Activated CD4-positive, alpha-beta T cell treated with anti-CD3 and anti-CD28 coated beads, Interleukin-2, amount 10 ng/mL, durations not matched to agents 7 days and 5 days (primary cell): ENCODE measurements at places on chromosomes 3 and 15. TPM values are rescaled to one million over a fixed set of nuclear protein-coding genes. Genes with fewer than 3 reads are reported as not detected.
A peak's percentile ranks its signal among the peaks of the same experiment; 100 is the strongest.

DNA sequence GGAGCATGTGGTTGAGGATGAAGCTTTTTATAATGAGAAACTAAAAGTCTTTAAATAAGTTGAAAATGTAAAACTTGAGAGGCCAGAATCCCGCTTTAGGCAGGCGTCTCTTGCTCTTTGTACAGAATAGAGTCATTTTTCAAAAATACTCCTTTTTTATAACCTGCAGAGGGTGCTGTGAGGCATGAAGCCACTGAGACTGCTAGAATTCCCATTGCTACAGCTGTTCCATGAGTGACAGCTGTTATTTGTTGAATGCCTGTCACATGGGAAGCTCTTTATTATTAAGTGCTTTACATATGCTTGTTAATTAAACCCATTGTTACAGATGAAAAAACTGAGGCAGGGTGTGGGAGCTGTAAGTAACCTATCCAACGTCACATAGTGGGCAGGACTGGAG, 18.5 kb downstream of the MINAR1 start:
- H3K27me3 ChIP-seq: peaks cover 2% of the 10 kb centered on the region
- DNase-seq: no peak
- H3K36me3 ChIP-seq: no peaks in the 10 kb centered on the region

- no peak for DNase-seq
- H3K27ac ChIP-seq: no peak overlapping the region
- H3K27me3 ChIP-seq: peaks cover 1% of the 10 kb centered on the region
Measured at GRCh38 chr3:69527498-69527897, 141.6 kb upstream of the FRMD4B start.

- DNase-seq: no peak
- H3K4me1 ChIP-seq: no peaks in the 10 kb centered on the region
- peaks cover 7% of the 10 kb centered on the region for H3K27me3 ChIP-seq
- no peak overlapping the region for H3K4me3 ChIP-seq
- H3K27ac ChIP-seq: no peak overlapping the region
Measured at GRCh38 chr3:46662771-46663551, 30.5 kb downstream of the ALS2CL start.

- no peak within 1 kb of the TSS for H3K4me3 ChIP-seq
- H3K36me3 ChIP-seq: no peaks in the 10 kb centered on the region
- no peaks in the 10 kb centered on the region for H3K27me3 ChIP-seq
- no peak within 1 kb of the TSS for H3K27ac ChIP-seq
- H3K4me1 ChIP-seq: no peaks in the 10 kb centered on the region
Measured at GRCh38 chr15:81373775-81374395, at the start of gene TMC3. Gene TMC3, minus strand, starts transcription at chr15:81374213. Its CDS starts 136 bp downstream, at chr15:81374077.

DNA sequence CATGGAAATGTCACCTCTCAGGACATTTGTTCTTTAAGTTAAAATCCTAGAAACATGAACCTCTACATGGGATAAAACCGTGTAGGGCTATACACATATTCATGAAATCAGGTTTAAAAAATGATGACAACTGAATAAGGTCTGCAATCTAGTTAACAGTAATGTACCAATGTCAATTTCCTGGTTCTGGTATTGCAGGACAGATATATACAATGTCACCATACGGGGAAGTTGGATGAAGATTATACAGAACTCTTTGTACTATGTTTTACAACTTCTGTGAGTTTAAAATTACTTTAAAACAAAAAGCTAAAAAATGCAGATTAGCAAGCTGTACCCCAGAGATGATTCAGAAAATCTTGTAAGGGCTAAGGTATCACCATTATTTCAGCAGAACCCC, 6.7 kb downstream of the CNTN3 start:
- H3K4me3 ChIP-seq: no peak overlapping the region
- no peaks in the 10 kb centered on the region for H3K27me3 ChIP-seq
- H3K36me3 ChIP-seq: no peaks in the 10 kb centered on the region
- no peak for DNase-seq

GRCh38 chr15:22951381-22952280, 28.5 kb downstream of the CYFIP1 start:
- H3K36me3 ChIP-seq: no peaks in the 10 kb centered on the region
- no peak overlapping the region for H3K4me3 ChIP-seq
- DNase-seq: no peak
- peaks cover 11% of the 10 kb centered on the region for H3K4me1 ChIP-seq
- H3K27me3 ChIP-seq: peaks cover 8% of the 10 kb centered on the region

DNA sequence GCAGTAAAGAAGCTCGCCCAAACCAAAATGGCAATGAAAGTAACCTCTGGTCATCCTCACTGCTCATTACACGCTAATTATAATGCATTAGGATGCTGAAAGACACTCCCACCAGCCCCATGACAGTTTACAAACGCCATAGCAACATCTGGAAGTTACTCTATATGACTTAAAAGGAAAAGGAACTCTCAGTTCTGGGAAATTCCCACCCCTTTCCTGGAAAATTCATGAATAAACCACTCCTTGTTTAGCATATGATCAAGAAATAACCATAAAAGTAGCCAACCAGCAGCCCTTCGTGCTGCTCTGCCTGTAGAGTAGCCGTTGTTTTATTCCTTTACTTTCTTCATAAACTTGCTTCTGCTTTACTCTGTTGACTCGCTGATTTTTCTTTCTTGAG, 164.6 kb downstream of the SMAD6 start:
- H3K4me1 ChIP-seq: peaks cover 13% of the 10 kb centered on the region
- no peak for DNase-seq
- no peaks in the 10 kb centered on the region for H3K36me3 ChIP-seq
- H3K4me3 ChIP-seq: no peak overlapping the region

DNA sequence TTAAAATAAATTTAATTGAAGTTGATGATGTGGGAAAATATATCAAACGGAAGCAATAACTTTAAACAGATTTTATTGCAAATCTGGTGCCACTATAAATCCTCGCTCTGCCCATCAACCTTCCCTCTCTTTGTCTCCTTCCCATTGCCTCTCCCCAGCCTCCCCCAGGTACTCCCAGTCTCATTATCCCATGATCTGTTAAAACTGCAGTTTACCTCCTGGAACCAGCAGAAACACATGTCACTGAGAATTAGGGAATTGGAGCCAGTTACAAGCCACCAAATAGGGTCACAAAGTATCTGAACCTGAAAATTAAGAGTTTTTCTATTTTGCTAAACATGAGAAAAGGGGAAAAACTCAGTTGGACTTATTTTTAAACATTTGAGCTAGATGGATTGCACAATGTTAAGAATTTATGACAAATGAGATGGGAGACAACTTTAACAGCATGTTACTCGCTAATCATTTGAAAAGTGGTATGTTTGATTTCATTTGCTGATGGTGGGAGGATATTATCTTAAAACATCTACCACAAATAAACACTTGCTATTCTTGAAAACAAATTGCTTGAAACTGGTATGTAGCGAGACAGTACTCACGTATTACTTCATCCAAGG, 2.4 kb downstream of the PLCH1 start:
- no peak overlapping the region for H3K4me3 ChIP-seq
- peaks cover 19% of the 10 kb centered on the region for H3K4me1 ChIP-seq
- no peak overlapping the region for H3K27ac ChIP-seq
- DNase-seq: no peak
- H3K27me3 ChIP-seq: peaks cover 66% of the 10 kb centered on the region

DNA sequence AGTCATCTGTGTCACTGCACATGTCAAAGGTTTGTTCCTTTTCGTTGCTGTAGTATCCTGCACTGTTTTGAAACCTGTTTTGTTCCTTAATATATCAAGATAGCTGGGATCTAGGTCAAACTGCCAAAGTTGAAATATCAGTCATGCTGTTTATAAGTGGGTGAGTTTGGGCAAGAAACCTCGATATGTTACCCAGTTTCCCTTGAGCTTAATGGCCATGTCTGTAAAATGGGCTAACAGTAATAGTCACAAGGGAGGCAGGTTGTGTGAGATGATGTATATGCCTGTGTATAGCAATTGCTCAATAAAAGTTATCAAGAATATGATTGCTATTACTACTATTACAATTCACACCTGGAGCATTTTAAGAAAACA, 57.1 kb downstream of the BHLHE40 start:
- H3K4me3 ChIP-seq: no peak overlapping the region
- H3K27ac ChIP-seq: no peak overlapping the region
- H3K27me3 ChIP-seq: no peaks in the 10 kb centered on the region
- H3K4me1 ChIP-seq: peaks cover 27% of the 10 kb centered on the region
- no peak for DNase-seq

DNA sequence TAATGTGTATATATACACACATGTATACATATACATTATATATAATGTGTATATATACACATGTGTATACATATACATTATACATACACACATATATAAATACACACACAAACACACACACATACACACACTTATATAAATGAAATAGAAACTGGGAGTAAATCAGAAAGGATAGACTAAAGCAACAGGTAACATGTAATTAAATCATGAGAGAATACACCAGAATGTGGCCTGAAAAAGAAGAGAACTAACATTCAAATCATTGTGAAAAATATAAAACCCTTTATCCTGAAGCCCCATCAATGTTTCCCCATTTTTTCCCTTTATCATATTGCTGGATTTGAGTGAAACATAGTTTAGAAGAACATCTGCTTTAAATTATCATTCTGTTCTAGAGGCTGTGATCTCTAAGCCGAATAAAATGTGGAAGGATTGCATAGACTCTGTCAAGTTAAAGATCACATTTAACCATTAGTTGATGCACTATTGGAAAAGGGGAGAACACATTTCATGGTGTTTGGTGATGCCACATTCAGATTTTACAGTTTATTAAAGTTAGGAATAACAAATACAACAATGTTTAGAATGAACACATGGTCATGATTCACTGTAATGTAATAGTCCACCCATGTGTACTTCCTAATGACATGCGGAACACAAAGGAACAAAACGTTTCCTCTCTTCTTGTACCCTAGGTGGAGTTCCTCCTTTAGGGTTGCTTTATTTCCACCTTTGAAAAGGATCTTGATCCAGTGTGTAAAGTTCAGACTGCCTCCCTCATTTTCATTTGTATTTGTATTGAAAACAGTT, 12.5 kb upstream of the THRB start:
- no peak for DNase-seq
- peaks cover 3% of the 10 kb centered on the region for H3K27me3 ChIP-seq
- no peak overlapping the region for H3K4me3 ChIP-seq
- peaks cover 3% of the 10 kb centered on the region for H3K4me1 ChIP-seq

GRCh38 chr3:141795276-141795675, 32.1 kb downstream of the GRK7 start:
- H3K36me3 ChIP-seq: peaks cover 3% of the 10 kb centered on the region
- peaks cover 56% of the 10 kb centered on the region for H3K4me1 ChIP-seq
- H3K27ac ChIP-seq: peak overlapping the region; percentile 98
- H3K4me3 ChIP-seq: no peak overlapping the region
- no peak for DNase-seq
- no peaks in the 10 kb centered on the region for H3K27me3 ChIP-seq

- H3K4me1 ChIP-seq: peaks cover 3% of the 10 kb centered on the region
- H3K4me3 ChIP-seq: no peak overlapping the region
- no peaks in the 10 kb centered on the region for H3K36me3 ChIP-seq
- H3K27ac ChIP-seq: no peak overlapping the region
- peaks cover 20% of the 10 kb centered on the region for H3K27me3 ChIP-seq
Measured at GRCh38 chr15:65411465-65412071, 11.2 kb downstream of the IGDCC4 start.

GRCh38 chr15:94131875-94132274, 99.5 kb upstream of the MCTP2 start:
- no peaks in the 10 kb centered on the region for H3K36me3 ChIP-seq
- peaks cover 39% of the 10 kb centered on the region for H3K27me3 ChIP-seq

DNA sequence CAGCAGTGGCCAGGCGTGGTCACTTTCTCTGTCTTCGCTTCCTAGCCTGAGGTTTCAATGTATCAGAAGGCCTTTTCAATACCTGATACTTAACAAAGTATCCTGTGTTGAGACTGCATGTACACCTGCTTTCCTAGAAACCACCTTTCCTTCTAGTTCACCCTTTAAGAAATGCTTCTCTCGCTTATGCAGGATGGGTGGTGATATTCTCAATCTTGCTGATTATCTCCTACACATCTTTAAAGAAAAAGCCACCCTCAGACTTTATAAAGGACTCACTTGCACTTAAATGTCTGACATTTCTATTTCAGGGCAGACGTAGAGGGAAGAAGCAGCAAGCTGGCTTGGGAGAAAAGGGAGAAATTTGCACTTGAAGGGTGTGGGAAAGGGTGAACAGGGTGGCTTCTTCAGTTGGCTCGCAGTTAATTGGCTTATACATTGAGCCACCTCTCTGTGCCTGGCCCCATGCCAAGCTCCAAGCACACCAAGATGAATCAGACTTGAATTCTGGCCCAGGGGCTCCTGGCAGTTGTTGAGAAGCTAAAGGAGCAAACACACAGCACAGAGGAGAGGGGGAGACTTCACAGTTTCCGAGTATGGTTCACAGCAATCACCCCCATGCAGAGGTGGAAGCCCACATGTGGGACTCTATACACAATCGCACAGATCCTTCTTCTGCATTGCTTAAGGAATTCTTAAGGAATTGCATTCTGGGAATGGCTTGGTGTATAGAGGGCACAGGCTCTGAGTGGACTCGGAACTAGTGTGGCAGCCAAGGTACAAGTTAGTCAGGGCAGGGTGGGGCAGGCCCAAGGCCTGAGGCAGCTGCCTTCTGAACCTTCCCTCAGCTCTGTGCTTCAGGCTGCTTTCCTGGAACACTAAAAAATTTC, 1.3 kb downstream of the ARL6IP5 start:
- peak; percentile 59 for DNase-seq
- peaks cover 66% of the 10 kb centered on the region for H3K4me1 ChIP-seq
- peaks cover 42% of the 10 kb centered on the region for H3K36me3 ChIP-seq
- no peaks in the 10 kb centered on the region for H3K27me3 ChIP-seq
- peak overlapping the region; percentile 100 for H3K4me3 ChIP-seq

- no peak overlapping the region for H3K4me3 ChIP-seq
Measured at GRCh38 chr15:82393671-82394070, 35.9 kb upstream of the GOLGA6L9 start.

GRCh38 chr3:15339786-15340215, 7.4 kb upstream of the SH3BP5 start:
- DNase-seq: no peak
- peaks cover 5% of the 10 kb centered on the region for H3K36me3 ChIP-seq
- H3K27ac ChIP-seq: no peak overlapping the region
- H3K27me3 ChIP-seq: peaks cover 13% of the 10 kb centered on the region
- no peak overlapping the region for H3K4me3 ChIP-seq

DNA sequence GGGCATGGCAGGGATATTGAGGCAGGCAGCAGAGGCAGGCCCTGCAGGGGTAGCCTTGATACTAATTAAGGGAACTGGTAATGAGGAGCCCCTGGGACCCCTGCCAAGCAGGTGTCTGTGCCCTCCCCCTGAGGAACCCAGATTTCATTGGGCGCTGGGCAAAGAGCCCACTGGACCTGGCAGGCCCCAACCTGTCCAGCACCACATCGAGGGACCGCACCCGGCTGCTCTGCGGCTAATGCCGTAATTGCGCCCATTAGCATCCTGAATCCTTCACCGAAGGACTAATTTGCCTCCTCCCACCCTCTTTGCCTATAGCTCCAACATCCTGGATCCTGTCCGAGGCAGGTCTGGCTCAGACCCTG, 13.7 kb upstream of the SEMA3B start:
- H3K4me1 ChIP-seq: peaks cover 17% of the 10 kb centered on the region
- no peak overlapping the region for H3K4me3 ChIP-seq
- H3K36me3 ChIP-seq: peaks cover 48% of the 10 kb centered on the region

- DNase-seq: no peak
- no peak overlapping the region for H3K27ac ChIP-seq
- H3K4me1 ChIP-seq: peaks cover 18% of the 10 kb centered on the region
Measured at GRCh38 chr3:66463054-66463631, 37.7 kb downstream of the LRIG1 start.

The ZNF662 gene
- 0.22 TPM for total RNA-seq

The SLC6A20 gene
- total RNA-seq: not detected

The PARP14 gene
- 158 TPM for total RNA-seq

The LTK gene
- total RNA-seq: 0.87 TPM

The CYP1A2 gene
- total RNA-seq: not detected

The HYAL3 gene
- total RNA-seq: 9.2 TPM

The ACP3 gene
- not detected for total RNA-seq

The GNAT1 gene
- not detected for total RNA-seq

The FANCD2OS gene
- total RNA-seq: not detected

The SH3GL3 gene
- not detected for total RNA-seq

The DPH6 gene
- total RNA-seq: 13.9 TPM

The ROBO2 gene
- total RNA-seq: not detected

The SGO1 gene
- total RNA-seq: 35.6 TPM

The TRIM42 gene
- not detected for total RNA-seq

The GOLGA8O gene
- 7.2 TPM for total RNA-seq
